ENCODE measurements at places on chromosomes 1 and 21.

GRCh38 chr21:16837321-16837720, 675.5 kb upstream of the CXADR start:
- DNase-seq = no peak

GRCh38 chr1:175145899-175146528, 46.6 kb downstream of the KIAA0040 start:
- no peak for DNase-seq

DNA sequence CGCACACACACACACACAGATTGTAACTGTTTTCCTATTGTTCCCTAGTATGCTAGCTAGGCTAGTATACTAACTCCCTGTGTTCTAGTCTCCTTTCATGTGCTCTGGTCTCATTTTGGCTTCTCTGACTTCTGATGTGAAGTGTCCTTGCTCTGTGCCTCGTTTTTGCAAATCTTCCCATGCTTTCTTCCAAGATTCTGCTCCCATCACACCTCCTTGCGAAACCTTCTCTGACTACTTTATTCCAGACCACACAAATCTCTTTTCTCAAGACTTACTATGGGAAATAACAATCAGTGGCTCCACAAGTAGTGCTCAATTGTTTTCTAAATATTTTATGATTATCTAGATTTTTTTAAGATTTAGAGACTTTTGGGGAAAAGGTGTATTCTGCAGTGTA, 10.3 kb downstream of the PRRX1 start:
- DNase-seq = no peak

DNA sequence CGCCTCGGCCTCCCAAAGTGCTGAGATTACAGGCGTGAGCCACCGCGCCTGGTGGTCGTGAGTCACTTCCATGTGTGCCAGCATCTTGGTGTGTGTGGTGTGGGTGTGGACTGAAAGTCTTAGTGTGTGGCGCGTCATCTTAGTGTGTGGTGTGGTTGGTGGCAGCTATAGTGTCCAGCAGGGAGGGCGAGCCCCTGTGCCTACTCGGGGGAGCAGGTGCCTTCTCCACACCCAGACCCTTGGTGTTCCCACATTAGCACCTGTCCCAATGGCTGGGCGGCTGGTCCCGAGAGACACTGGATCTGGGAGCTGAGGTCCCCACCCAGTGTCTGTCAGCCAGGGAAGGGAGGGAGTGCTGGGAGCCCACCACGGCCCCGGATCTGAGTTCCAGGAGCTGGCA, 2.8 kb downstream of the SCNN1D start:
- DNase-seq = no peak

DNA sequence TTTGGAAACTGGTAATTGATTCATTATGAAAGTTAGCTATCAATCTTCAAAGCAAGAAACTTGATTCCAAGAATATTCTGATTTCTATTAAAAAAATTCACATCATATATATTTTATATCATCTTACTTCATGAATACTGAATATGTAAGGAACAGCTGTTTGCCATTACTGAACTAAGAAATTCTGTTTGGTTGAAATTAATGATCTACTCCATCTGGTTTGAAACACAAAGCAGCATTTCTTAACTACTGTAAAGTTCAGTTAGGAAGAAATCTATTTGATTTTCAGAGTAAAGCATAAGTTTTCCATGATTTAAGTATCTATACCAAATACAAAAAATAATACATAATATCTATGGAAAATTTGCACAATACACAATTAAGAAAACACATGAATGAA, 66.0 kb upstream of the SCYL3 start:
- DNase-seq = no peak

Data from smooth muscle cell of the brain vasculature (primary cell).